ENCODE measurements at places on chromosomes 2 and 18.

DNA sequence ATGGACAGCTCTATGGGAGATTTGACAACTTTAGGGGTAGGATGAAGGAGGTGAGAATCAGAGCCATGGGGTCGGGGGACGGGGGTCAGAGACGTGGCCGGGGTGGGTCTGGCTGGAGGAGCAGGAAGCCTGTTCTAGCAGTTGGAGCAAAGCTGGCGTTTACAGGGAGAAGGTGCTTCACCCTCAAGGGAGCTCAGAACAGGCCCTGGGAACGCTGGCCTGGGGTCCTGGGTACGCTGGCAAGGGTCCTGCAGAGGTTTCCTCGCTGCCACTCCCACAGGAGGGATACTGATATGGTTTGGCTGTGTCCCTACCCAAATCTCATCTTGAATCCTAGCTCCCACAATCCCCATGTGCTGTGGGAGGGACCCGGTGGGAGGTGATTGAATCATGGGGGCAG lies 205.0 kb upstream of the ARL4C start:
- DNase-seq: no peak

DNA sequence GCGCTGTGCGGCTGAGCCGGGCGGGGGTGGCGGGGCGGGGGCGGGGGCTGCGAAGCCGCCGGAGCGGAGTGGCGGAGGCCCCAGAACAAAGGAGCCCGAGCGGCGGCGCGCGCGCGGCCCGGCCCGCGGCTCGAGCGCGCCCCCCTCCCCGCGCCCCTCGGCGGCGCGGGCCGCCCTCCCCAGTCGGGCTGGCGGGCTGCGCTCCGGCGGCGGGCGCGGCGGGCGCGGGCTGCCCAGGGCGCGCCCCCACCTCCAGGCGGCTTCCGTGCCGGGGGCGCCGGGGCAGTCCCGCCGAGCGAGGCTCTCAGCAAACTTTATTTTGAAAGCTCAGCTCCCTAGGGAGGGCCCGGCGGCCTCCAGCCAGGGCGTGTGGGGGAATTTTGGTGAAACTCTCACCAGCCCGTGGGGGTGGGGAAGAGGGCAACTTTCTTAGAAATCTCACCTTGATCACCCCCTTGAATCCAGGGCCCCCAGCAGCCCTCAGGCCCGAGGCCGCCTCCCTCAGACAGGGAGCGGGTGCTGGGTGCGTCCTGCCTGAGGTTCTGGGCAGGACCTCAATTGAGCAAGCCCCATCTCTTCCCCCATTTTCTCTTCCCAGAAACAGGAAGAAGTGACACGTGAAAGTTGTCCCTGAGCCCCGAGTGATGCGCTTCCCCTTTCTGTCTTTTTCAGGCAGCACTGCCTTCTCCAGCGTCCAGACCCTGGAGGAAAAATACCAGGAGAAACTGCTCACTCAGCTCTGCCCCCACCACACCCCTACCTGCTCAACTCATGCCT lies 786 bp downstream of the TET3 start:
- DNase-seq: peak; percentile 84

- no peak for DNase-seq
Observed at GRCh38 chr2:23595601-23596251, 210.7 kb downstream of the KLHL29 start.

GRCh38 chr2:179596018-179596417 lies 265.4 kb downstream of the ZNF385B start:
- DNase-seq: no peak

DNA sequence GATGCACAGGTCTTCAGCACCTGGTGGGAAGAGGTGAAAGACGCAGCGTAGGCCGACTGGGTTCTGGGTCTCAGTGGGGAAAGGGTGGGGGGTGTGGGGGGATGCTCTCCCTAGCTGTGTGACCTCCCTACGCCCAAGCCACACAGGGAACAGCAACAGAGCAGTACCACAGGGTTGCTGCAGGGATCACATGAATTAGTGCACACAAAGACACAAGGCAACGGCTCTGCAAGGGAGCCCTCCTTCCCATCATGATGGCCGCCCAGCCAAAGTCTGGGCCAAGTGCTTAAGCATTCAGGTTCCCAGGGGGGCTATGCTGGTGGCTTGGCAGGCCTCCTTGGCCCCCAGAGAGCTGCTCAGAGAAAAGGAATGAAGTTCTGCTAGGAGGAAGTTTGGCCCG lies 28.2 kb upstream of the GBX2 start:
- DNase-seq: no peak

DNA sequence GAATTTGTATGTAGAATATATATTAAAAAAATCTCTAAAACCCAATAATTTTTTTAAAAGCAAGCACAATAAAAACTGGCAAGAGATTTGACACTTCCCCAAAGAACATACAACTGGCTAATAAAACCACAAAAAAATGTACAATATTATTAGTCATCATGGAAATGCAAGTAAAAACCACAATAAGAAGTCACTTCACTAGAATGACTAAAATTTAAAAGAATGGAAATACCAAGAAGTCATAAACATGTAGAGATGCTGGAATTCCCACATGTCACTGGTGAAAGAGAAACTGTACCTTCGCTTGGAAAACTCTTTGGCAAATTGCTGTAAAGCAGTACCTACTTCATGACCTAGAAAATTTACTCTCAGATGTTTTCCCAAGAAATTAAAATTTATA lies 43.4 kb upstream of the KYNU start:
- DNase-seq: no peak

DNA sequence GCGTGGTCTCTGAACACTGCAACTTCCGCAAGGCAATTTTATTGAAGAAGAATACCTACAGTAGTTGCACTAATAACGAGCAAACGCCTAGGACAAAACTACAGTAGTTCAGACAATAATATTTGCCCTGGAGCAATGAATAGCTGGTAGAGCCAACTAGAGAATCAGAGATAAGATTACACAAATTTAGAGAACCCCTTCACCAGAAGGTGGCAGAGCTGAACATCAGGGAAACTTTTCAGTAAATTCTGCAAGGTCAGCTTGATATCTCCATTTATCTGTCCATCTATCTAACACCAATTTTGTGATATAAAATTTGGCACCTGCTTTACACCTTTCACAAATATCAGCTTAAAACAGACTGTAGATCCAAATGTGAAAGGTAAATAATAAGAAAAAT lies 43.8 kb downstream of the CDH19 start:
- DNase-seq: no peak

DNA sequence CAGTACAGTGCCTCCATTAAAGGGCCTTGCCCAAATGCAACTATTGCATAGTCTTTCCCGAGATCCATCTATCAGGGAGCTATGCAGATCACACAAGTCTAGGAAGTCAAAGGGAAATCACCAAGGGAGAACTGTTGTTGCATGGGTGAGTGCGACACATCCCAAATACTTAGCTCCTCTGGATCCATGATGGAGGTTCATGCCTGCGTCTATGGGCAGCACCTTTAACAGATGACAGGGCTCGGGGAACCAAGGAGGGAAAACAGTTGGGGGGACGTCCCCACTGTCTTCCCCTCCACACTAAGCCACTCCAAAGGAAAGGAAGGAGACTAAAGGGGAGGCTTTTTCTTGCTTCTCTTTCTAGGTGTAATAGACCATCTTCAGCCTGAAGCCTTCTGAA lies 552.8 kb upstream of the PKDCC start:
- DNase-seq: no peak

GRCh38 chr2:20982861-20983260 lies 61.0 kb downstream of the APOB start:
- no peak for DNase-seq

DNA sequence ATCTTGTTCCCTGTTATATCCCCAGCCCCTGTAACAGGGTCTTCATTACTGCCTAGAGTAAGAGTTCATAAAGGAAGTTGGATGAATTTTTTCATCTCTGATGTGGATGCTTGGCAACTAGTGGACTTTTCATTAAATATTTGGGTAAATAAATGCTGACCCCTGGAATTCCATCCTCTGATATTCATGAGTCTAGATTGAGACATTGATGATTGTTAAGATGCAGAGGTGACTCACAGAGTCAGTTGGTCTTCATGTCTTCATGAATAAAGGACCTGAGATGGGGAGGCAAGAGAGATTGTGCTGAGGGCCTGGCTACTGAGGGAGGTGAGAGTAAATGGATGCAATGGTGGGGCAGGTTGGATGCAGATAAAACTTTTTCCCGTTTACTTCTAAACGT lies 132.7 kb upstream of the NT5C1B start:
- DNase-seq: no peak

DNA sequence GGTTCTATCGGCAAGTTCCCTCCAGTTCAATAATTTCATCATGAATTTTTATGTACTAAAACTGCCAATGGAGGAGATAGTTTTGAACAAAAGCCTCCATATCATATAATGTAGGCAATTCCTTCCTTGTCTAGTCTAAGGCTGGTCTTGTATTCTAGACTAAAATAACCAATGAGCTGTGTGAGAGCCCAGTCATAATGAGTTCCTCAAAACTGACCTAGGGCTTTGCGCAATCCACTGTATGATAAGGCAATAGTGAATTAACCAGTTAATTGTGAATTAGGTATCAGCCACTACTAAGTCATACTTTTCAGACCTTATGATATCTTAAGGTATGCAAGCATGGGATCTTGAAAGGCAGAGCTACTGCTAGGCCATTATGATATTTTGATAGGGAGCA lies 7.6 kb upstream of the UXS1 start:
- DNase-seq: no peak

DNA sequence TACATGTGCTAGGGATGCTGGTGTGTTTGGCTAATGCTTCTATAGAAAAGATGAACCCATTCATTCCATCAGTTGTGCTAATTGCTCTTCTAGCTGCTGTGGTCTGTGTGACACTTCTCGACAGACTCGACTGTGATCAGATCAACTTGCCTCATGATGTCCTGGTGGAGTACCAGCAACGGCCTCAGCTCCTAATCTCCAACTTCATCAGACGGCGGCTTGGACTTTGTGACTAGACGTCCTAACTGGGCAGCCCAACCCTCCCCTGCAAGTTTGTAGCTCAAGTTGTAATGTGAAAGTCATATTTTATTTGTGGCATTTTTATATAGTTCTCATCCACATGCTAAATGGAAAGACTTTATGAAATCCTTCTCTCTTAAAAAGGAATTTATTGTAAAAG lies 33.0 kb downstream of the UPP2 start:
- no peak for DNase-seq

GRCh38 chr2:201261471-201261870 lies 1.1 kb downstream of the CASP8 start:
- DNase-seq: peak; percentile 64

DNA sequence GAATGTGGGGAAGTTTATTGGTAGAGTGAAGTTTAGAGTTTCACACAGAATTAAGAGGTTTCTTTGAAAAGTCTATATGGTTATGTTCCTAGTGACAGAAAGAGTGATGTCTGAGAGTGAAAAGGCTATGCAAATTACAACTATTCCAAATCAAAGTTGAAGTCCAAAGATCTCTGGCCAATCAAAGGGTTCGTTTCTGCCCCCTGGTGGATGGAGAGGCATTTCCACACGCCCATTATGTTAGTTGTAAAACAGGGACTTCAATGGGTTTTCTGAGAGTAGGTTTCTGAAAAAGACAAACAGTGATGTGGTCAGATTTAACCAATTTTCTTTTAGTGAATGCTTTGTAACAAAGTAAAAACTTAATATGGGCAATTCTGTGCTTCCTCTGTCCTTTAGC lies 441.5 kb upstream of the POU3F3 start:
- no peak for DNase-seq

DNA sequence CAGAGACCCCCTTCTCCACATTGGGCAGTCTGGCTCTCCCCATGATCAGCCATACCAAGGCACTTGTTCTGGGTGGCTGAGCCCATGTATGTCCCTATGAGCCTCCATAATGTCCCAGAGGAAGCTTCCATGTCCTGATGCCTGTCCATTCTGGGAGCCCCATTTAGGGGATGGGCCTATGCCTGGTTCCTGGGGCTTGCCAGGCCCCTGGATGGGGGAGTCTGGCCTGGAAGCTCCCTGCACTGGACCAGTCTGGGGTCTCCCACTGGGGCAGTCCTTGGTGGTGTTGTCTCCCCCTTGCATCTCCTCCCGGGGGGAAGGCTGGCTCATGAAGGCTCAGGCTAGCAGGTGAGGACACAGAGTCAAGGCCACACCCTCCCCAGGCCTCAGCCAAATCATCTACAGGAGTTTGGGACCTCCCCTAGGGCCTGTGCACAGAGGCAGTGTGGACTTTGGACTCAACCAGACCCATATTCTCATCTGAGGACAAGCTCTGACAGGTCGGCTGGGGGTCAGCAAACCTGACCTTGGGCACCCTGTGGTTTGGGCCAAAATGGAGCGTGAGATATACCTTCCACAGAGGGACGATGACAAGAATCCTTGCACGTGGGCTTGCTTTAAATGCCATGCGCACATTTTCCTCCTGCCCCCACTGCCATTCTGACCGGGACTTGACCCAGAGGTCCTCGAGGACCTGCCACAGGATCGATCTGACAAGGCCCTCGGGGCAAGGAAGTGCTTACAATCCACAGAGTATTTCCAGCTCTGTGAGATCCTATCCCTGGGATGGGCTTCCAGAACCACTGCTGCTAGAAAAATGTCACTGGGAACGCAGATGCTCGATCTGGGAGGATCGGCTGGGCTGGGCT lies 38.8 kb downstream of the INHBB start:
- no peak for DNase-seq

DNA sequence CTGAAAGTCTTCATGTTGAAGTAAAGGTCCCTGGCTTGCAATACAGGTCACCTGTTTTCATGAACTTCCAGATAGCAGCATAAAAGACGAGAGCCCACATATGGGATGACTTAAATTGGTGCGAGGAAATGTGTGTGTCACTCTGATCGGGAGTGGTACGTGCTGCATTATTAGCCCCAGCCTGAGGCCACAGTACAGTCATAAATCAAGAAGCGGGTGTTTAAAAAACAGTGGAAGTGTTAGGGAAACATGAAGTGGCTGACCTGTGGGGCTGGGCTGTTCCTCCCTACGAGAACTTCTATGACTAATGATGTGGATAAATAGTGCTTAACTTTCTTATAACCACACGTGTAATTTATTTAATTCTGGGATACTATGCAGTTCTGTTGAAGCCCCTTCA lies 24.4 kb downstream of the RDH14 start:
- no peak for DNase-seq

GRCh38 chr2:108383146-108383830 lies 5.5 kb downstream of the SULT1C4 start:
- no peak for DNase-seq

- no peak for DNase-seq
Observed at GRCh38 chr2:17583166-17583565, 42.7 kb downstream of the VSNL1 start.

DNA sequence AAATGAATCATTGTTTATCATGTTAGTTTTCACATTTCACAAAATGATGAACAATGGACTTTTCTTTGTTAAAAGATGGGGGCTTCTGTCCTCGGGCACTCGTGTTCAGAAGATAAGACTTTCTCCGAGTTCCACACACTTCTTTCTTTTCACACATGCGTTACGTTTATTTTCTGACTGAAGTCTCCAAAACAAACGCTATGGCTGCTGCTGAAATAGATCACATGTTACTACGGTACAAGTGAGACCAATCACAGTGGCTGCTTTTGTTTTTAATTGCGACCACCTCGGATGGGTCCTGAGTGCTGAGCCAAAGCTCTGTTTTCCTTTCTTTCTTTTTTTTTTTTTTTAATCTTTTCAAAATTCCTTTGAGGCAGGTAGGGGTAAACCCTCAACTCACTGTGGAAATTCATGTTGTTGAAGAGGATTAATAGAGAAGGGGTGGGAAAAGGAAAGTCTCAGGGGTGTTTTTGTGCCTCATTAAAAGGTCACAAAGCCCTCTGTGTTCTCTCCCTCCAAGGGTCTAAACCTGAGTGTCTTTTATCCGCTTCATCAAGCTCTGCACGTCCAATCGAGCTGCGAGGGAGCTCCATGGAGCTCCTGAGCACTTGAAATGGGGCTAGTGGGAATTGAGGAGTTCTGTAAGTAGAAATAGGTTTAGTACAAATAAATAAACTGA lies 48.2 kb downstream of the ARL4C start:
- no peak for DNase-seq

GRCh38 chr18:77077941-77078689 lies 54.5 kb downstream of the MBP start:
- DNase-seq: no peak
